Hematopoietic multipotent progenitor cell treated with erythropoietin and hydrocortisone succinate and interleukin-3 and kit ligand, for 6 days (in vitro differentiated cells): ENCODE measurements at places on chromosomes 6 and 20.

GRCh38 chr6:5398530-5398929, 137.2 kb downstream of the FARS2 start:
- peak; percentile 87 for DNase-seq

- DNase-seq, result no peak
These were observed 48.1 kb downstream of the TCP11 start for GRCh38 chr6:35093118-35093445.

GRCh38 chr20:24991897-24992486, 559 bp downstream of the APMAP start:
- peak; percentile 57 for DNase-seq

DNA sequence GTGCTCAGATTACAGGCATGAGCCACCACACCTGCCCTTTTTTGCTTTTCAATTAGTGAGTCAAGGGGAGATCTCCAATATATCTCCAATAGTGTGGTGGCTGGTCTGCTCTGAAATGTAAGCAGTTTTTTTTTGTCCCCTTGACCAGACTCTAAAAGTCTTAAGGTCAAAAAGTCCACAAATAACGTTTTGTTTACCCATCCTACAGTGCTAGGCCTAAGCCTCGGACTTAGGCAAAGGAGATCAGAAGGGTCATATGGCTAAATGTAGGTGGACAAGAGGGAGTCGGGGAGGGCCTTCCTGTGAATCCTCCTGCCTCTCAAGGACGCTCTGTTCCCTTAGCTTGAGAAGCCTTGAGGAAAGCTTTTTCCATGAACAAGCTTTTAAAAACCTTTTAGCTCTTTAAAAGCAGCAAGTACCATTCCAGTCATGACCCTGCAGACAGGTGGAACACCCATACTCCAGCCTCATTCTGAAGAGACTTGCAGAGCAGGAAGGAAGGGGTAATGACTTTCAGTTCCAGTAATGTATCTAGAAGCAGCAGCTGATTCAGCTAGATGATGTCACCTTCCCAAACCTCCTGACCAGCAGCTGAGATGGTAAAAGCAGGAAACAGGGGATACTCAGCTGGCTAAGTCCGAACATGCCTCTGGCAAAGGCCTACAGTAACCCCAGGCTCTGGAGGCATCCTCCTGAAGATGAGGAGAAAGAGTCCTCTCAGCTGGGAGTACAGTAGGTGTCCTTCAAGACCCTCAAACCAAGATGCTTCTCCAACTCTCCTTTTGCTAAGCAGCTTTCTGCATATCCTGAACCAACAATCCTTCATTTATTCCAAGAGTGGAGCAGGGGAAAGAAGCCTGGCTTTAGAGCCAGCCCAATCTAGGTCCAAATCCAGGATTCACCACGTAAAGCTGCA, 23.6 kb downstream of the BCL2L1 start:
- DNase-seq, result no peak

GRCh38 chr6:105121981-105122380, 57.8 kb downstream of the POPDC3 start:
- DNase-seq, result no peak

DNA sequence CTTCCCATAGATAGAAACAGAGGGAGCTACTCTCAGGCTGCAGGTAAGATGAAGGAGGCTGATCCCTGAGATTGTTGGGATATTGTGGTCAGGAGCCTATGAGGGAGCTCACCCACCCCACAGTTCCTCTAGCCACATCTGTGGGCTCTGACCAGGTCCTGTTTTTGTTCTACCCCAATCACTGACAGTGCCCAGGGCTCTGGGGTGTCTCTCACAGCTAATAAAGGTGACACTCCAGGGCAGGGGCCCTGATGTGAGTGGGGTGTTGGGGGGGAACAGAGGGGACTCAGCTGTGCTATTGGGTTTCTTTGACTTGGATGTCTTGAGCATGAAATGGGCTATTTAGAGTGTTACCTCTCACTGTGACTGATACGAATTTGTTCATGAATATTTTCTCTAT, 2.8 kb downstream of the HLA-F start:
- no peak for DNase-seq

DNA sequence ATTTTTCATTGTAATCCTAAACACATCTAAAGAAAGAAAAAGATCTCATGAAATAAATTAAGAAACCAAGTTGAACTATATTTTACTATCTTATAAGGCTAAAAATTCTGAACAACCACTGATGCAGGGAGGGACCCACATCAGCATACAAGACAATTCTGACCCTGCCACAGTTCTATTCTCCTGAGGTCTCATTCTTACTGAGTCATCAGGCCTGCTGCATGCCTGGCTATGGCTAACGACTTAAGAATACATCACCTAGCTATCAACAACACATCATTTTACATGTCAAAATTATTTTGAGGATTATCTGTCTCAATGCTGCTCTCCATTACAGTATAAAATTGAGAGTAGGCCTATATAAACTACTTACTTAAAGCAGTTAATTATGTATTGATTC, 52.9 kb downstream of the FBXL4 start:
- no peak for DNase-seq

DNA sequence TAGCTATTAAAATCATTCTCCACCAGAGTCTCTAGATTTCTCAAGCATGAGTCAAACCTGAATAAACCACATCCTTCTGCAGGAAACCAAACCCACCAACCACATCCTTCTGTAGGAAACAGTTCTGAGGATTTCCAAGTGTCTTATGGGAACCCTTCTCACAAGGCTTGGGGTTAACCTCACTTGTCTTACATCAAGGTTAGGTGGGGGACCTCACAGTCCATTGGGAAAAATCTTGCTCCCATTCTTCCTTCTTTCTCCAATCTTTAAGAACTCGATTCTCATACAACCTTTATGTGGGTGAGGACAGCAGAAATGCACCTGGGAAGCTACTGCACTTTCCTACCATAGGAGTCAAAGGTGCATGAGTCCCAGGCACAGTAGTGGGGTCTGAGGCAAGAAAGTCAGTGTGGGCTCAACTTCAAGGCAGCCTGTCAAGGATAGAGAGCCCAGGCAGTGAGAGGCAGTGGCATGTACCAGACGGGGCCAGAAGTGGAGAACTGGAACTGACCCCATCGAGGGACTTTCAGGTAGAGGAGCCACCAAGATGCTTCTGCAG, 114.5 kb downstream of the SLC22A3 start:
- peak; percentile 77 for DNase-seq

DNA sequence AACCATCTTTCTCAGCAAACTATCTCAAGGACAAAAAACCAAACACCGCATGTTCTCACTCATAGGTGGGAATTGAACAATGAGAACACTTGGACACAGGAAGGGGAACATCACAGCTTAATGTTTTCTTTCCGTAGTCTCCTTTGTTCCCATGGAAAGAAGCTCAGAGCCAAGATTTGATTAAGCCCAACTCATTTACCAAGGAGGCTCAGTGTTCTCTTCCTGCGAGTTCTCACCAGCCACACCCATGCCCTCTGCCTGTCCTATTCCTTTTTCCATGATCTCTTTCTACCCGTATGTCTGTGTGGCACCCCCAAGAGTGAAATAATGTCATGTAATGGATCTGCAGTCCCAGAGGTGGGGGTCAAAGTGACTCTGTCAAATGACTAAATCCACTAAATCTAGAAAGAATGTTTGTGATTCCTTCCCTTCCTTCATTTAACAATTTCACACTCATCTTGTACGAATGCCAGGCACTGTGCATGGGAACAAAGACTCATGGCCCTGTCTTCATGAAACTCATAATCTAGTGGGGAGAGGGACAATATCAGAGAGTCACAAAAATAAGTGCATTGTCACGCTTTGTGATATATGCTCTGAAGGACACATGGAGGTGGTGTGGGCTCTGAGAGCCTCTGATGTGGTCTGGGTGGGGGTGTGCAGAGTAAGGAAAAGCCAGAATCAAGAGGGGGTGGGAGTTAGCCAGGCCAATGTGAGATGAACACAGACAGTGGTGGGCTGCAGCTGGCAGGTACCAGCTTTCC, 292.1 kb downstream of the CDC5L start:
- no peak for DNase-seq

GRCh38 chr6:146551545-146551944, 7.9 kb downstream of the RAB32 start:
- no peak for DNase-seq

GRCh38 chr6:33904050-33904746, 100.4 kb upstream of the MLN start:
- DNase-seq, result peak; percentile 46

- no peak for DNase-seq
These were observed 193.8 kb downstream of the PLCB4 start for GRCh38 chr20:9262653-9263194.

DNA sequence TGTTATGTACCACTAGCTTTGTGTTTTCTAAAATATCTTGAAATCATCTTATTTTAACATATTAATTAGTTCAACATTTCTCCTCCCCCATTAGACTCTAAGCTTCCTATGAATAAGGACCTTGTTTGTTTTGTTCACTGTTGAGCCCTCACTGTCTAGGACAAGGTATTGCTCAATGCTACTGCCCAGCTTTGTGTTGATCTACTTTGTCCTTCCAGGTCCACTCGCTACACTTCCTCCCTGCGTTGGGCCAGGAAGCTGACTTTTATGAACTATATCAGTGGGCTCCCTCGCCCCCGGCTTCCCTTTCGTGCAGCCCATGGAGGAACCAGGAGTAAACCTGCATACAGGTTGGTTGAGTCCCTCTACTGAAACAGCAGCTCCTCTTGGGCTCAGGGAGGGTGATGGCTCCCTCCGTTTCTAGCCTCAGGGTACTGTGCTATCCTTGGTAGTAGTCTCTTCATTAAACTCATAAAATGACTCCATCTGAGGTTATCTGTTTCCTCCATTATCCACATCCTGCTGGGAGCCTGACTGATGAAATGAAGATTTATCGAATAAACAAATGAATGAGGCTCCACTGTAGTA, 272.5 kb downstream of the CLIC5 start:
- no peak for DNase-seq
